Right lobe of liver (tissue), 6 donors: ENCODE measurements at places on chromosomes 16 and 17. TPM values are rescaled to one million over a fixed set of nuclear protein-coding genes. Genes with fewer than 3 reads are reported as not detected.

RNF43 gene
- 1.7 TPM for total RNA-seq

CCDC200 gene
- not detected for total RNA-seq

KRTAP4-9 gene
- total RNA-seq = not detected

GRCh38 chr17:42087736-42088705, 10.3 kb downstream of the ZNF385C start:
- DNase-seq = no peak
- no peak overlapping the region for H3K4me3 ChIP-seq
- no peaks in the 10 kb centered on the region for H3K4me1 ChIP-seq
- H3K27me3 ChIP-seq = no peaks in the 10 kb centered on the region
- H3K27ac ChIP-seq = no peak overlapping the region
